Globus pallidus (tissue), 1 donor: ENCODE measurements at places on chromosomes 12 and 14.

DNA sequence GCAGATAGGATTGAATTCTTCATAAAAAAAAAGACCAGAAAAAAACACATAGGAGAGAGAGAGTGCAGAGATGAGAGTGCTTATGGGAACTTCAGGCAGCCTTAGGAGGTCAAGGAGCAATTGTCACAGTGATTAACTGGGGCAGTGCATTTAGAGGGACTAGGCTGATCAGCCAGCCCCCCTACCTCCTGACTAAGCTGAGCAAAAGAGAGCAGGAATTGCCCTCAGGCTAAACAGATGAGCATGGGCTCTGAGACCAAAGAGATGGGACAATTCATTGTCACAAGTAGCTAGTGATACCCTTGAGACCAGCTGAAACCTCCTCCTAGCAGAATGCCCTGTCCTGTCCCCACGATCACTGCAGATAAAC, 124.0 kb downstream of the BTG1 start:
- DNase-seq = no peak

- peak; percentile 5 for DNase-seq
Observed at GRCh38 chr12:11228296-11228879, 41.1 kb downstream of the PRB3 start.

- no peak for DNase-seq
Observed at GRCh38 chr12:68259318-68259940, 6.0 kb upstream of the IL22 start.

DNA sequence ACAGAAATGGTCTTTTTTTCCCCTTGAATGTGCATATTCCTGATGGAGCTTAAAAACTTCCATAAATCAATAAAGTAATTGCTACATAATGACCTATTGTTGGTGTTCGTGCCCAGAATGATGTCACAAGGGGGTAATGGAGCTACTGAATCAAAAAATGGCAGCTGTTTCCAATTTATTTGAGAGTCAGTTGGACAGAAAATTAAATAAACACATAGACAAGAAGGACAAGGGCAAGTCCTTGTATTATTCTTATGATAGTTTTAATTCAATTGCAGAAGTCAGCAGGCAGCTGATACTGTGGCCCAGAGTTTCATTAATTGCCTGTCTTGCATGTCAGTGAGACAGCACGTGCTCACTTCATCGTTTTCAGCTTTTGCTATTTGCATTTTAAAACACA, 473.5 kb downstream of the ETNK1 start:
- no peak for DNase-seq

DNA sequence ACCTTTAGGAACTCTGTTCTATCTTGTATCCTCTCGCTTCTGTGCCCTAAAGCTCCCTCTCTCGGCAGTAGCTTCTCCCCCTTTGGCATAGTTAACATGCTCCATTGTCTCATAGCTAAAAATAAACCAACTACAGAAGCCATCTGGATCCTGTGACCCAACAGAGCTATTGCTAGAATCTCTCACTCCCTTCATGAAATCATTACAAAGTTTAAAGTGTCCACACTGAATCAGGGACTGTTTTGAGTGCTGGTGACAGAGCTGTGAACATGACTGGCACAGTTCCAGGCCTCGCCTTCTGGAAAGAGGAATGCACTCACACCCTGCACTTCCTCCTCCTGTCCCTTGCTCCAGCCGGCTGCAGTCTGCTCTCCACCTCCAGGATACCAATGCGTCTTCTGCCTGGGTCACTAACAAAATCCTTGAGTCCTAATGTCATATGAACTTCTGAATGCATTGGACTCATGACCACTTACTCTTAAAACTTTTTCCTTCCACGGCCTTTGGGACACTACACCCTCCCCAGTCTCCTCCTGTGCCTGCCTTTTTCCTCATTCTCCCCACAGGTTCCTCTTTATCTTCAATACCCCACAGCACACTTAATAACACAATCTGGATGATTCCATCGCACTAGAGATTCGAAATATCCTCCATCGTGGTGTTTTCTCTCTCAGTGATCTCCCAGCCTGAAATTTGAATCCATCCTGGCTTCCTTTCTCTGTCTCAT, 13.2 kb downstream of the PLBD1 start:
- peak; percentile 70 for DNase-seq

GRCh38 chr14:104431351-104431928, 148.1 kb upstream of the C14orf180 start:
- no peak for DNase-seq

- DNase-seq = no peak
Observed at GRCh38 chr14:100644383-100644782, 57.2 kb upstream of the BEGAIN start.

DNA sequence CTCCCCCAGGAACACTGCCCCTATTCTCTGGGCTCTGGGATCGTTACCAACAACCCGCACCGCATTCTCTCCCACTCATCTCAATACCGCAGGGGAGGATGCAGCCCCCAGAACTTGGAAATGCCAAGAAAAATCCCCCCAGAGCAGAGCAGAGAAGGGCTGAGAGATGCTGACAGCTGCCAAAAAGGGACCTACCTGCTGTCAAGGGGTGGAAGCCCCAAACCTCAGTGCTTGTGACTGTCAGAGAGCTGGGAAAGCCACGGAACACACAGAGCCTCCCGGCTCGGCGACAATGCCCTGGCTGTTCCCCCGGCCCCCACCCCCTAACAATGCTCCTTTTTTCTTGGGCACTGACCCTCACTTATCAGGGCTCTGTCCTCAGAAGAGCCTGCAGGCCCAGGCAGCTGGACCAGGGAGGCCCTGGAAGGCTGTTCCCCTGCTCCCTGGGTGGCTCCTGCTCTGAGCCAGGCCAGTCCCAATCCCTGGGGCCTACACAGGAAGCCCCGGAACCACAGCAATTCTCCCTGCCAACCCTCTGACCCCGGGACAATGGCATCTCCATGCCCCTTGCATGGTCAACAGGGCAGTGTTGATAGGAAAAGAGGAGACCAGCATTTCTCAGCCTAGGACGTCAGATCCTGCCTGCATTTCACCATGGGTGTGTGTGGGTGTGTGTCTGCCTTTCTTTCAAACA, 78.9 kb downstream of the ITPK1 start:
- DNase-seq = peak; percentile 98

DNA sequence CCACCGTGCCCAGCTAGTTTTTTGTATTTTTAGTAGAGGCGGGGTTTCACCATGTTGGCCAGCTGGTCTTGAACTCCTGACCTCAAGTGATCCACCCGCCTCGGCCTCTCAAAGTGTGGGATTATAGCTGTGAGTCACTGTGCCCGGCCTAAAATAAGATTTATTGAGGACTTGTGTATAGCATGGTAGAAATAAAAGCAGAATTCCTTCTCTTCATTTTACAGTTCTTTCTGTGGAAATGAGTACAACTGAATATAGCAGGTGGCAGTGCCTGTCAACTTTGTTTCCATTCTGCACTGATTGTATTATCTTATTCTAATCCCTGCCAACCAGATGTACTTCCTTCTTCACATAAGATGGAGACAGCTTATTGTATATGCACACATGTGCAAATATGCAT, 41.0 kb downstream of the DIP2B start:
- DNase-seq = no peak

- no peak for DNase-seq
Observed at GRCh38 chr14:34093883-34094282, 143.0 kb upstream of the EGLN3 start.

DNA sequence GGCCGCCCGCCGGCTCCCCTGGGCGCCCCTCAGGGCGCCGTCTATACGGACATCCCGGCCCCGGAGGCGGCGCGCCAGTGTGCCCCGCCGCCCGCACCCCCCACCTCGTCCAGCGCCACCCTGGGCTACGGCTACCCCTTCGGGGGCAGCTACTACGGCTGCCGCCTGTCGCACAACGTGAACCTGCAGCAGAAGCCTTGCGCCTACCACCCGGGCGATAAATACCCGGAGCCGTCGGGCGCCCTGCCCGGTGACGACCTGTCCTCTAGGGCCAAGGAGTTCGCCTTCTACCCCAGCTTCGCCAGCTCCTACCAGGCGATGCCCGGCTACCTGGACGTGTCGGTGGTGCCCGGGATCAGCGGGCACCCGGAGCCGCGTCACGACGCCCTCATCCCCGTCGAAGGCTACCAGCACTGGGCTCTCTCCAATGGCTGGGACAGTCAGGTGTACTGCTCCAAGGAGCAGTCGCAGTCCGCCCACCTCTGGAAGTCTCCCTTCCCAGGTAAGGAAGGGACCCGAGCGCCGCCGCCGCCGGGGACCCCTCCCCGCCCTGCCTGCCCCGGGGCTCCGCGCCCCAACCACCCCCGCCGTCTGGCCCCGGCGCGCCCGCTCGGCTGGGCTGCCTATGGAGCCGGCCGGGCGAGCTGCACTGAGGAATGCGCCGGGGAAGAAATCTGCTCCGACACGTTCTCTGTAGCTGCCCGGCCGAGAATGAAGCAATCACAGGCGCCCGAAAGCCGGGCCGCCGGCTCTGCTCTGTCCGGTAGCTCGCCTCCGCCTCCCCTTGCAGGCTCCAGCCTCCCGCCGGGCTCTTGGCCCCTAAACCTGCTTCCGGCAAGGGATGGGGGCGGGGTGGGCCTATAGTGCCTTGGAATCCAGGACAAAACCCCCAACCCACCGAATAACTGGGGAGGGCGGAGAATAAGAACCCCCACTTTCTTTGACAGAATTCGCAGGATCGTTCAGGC, 794 bp downstream of the HOXC13 start:
- no peak for DNase-seq

- no peak for DNase-seq
Observed at GRCh38 chr12:27515671-27516070, 8.3 kb upstream of the PPFIBP1 start.

- DNase-seq = no peak
Observed at GRCh38 chr12:70754330-70754741, 117.1 kb upstream of the PTPRB start.
